Stimulated activated CD4-positive, alpha-beta T cell treated with anti-CD3 and anti-CD28 coated beads, TNF-alpha, amount 100 ng/mL, for 4 hours (primary cell): ENCODE measurements at places on chromosomes 6 and 20.

- DNase-seq: no peak
These were observed 170.4 kb downstream of the HTR1B start for GRCh38 chr6:77292564-77293546.

- no peak for DNase-seq
These were observed 161.0 kb downstream of the TSHZ2 start for GRCh38 chr20:53133125-53133524.

- no peak for DNase-seq
These were observed 82.1 kb downstream of the PHIP start for GRCh38 chr6:78995946-78996345.

DNA sequence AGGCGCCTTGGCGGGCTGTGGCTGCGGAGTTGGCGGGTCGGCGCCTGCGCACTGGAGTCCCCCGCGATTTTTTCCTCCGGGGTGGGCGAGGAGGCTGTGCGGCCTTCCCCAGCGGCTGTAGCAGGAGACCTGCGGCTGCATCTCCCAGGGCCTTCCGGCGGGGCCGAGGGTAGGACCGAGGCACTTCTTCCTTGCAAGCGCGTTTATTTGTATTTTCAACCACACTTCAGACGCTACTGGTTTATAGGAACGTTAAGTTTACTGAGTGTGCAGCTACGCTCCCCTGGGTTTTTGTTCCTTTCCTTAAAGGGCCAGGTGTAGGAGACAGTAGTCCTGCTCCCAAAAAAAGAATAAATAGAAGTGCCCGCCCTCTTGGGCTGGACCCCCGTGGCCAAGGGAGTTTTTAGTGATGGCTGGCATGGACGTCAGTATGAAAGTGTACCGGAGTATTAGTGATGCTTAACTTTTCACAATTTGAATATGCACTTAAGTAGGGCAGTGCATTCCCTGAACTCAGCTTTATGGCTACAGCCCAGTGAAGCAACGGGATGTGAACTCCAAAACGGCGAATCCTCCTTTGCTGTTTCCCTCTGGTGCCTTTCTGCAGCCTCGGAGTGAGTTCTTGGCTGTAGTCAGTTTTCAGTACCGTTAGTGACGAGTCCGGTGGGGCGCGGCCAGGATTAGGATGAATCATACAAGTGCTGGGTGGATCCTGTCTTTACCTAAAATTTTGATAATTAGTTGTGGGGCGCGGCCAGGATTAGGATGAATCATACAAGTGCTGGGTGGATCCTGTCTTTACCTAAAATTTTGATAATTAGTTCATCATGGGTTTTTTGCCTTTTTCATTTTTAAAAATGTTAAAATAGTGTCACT is 1.0 kb upstream of the FBXO5 start:
- DNase-seq: peak; percentile 67

- no peak for DNase-seq
These were observed 467.1 kb downstream of the HDGFL1 start for GRCh38 chr6:23036406-23036983.
